Neural progenitor cell (in vitro differentiated cells): ENCODE measurements at places on chromosomes 4 and X.

DNA sequence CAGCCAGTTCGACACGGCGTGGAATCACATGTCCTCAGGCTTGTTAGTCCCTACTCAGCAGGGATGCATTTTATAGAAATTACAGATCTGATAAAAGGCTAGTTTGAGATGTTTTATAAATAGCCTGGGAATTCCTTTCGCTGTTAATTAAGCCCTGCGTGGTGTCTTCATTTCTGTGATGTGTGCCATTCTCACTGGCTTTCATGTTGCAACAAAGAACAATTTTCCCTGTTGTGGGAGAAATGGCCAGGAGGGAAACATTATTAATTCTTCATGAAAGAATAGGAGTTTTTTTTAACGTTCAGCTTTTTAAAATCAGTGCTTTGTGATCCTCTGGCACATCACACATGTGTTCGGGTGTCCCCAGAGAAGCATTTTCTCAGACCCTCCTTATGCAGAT, 427.3 kb upstream of the FRG1 start:
- DNase-seq = no peak

GRCh38 chr4:43238585-43238984, 346.1 kb downstream of the GRXCR1 start:
- DNase-seq = no peak

DNA sequence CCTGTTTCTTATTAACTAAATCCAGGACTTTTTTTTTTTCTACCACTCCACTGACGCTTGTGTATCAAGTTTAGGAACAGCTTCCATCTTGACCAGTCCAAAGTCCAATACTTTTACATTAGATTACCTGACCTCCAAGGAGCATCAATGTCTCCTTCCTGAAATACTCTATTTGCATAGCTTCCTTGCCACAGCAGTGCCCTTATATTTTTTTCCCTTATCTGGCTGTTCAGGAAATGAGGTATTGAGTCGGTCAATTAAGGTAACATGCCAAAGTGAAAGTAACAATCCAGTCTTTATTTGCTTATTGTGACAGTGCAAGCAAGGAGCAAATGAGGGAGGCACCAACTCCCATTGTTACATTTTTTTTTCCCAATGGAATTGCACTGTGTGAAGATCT, 730.8 kb upstream of the NDST4 start:
- no peak for DNase-seq

DNA sequence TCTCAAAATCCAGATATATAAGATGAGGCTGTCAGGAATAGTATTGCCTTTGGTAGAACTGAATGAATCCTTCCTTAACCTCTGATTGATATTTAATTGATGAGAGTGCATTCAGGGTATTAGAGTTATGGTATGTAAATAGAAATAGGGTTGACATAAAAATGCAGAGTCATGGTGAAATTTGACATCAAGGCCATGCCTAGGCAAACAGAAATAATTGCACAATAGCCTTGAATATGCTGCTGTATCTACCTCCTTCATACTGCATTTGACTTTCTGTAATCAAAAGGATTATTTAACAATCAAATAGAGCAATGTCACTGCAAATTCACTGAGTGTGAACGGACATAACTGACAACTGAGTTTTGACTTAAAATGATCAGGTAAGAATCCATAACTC, 1316.3 kb downstream of the STIM2 start:
- no peak for DNase-seq

DNA sequence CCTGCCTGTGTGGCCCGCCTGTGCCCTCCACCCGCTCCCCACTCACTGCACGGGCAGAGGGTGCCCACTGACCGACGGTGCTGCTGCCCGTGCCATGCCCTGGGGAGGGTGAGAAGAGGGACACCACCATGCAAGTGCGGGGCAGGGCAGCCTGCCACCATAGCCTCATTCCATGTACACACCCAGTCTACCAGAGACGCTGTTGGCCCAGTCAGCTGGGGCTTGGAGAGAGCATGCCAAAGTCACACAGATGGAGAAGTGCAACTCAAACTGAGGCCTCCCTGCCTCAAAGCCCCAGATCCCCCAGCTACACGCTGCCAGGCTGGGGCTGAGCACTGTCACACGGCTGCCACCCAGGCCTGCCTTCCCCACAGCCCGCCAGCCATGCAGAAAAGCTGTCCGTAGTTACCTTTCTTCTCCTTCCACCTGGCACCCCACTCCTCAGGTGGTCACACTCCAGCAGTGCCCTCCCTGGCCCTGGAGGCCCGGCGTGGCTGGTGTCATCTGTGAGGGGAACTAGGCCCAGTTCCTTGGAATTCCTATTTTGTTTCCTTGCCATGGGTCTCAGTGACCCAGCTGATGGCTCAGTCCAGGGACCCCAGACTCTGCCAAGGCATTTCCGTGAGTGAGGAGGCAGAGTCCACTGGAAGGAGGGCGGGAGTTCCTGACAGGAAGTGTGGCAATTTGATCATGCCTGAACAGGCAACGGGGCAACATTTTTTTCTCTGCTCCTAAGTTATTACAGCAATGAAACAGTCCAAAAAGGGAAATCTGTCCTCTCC, at the start of gene SLC2A9:
SLC2A9 (minus strand) TSS at position 627 of the 782 bp plus-strand sequence; CDS start at position 559, 68 bp downstream.
- no peak for DNase-seq
